MCF 10A (cell line): ENCODE measurements at places on chromosomes 3 and 15. TPM values are rescaled to one million over a fixed set of nuclear protein-coding genes. Genes with fewer than 3 reads are reported as not detected.

Gene VWA5B2
- total RNA-seq: not detected in 2 replicates

Gene PLSCR5
- total RNA-seq: not detected in 2 replicates

Gene SLC35G2
- 7.6 and 8.5 TPM in 2 replicates for total RNA-seq

Gene NOX5
- total RNA-seq: 1.4 and 1.8 TPM in 2 replicates

Gene SLC12A8
- total RNA-seq: 8.5 and 13.0 TPM in 2 replicates

Gene PLAAT1
- 0.93 and 1.0 TPM in 2 replicates for total RNA-seq

Gene IQCF6
- total RNA-seq: not detected in 2 replicates

Gene C3orf85
- total RNA-seq: not detected in 2 replicates

Gene CISH
- 0.26 and 0.59 TPM in 2 replicates for total RNA-seq

Gene KLF15
- 5.3 and 8.3 TPM in 2 replicates for total RNA-seq

Gene MORC1
- not detected in 2 replicates for total RNA-seq

Gene CPNE9
- not detected in 2 replicates for total RNA-seq

Gene SI
- total RNA-seq: not detected in 2 replicates

Gene ZPLD1
- total RNA-seq: 0.12 and 0.22 TPM in 2 replicates

Gene SKOR1
- 0.07 and 0.17 TPM in 2 replicates for total RNA-seq

Gene GJD2
- not detected in 2 replicates for total RNA-seq

Gene GOLGA6L7
- not detected in 2 replicates for total RNA-seq

Gene CD86
- total RNA-seq: not detected in 2 replicates

Gene HRG
- total RNA-seq: 0.16 and 0.20 TPM in 2 replicates

Gene AADACL2
- not detected in 2 replicates for total RNA-seq

Gene GRK7
- total RNA-seq: not detected in 2 replicates

Gene CIAO2A
- 38.7 and 44.7 TPM in 2 replicates for total RNA-seq

Gene OR4M2
- total RNA-seq: not detected in 2 replicates
